Pericardium fibroblast (primary cell): ENCODE measurements at places on chromosomes 3 and 15. TPM values are rescaled to one million over a fixed set of nuclear protein-coding genes. Genes with fewer than 3 reads are reported as not detected.

The RAD18 gene
- total RNA-seq: 2.1 and 3.7 TPM in 2 replicates

The HMG20A gene
- total RNA-seq: 23.2 and 24.0 TPM in 2 replicates

The SLITRK3 gene
- total RNA-seq: not detected in 2 replicates

The KNL1 gene
- 1.5 and 2.3 TPM in 2 replicates for total RNA-seq

The LPP gene
- total RNA-seq: 24.9 and 25.1 TPM in 2 replicates

The KLF15 gene
- 28.6 and 40.0 TPM in 2 replicates for total RNA-seq

The GPX1 gene
- 288 and 296 TPM in 2 replicates for total RNA-seq

The ST8SIA2 gene
- 0.09 TPM in 1 of 2 replicates, not detected in the other for total RNA-seq

The SEMA3F gene
- total RNA-seq: 26.8 and 43.8 TPM in 2 replicates

The UPK1B gene
- total RNA-seq: 2.1 TPM in 1 of 2 replicates, not detected in the other

The GOLGA8O gene
- under 0.01 TPM in 1 of 2 replicates, not detected in the other for total RNA-seq

The XCR1 gene
- total RNA-seq: not detected in 2 replicates

The WDR49 gene
- total RNA-seq: not detected in 2 replicates

The FBXW12 gene
- not detected in 2 replicates for total RNA-seq

The CATSPER2 gene
- total RNA-seq: not detected in 2 replicates

The GOLGA8H gene
- not detected in 2 replicates for total RNA-seq

The SLC6A11 gene
- total RNA-seq: not detected in 2 replicates

The FAM81A gene
- total RNA-seq: 0.12 TPM in 1 of 2 replicates, not detected in the other

The TM4SF18 gene
- total RNA-seq: under 0.01 and 7.1 TPM in 2 replicates

The USP19 gene
- 33.5 and 46.2 TPM in 2 replicates for total RNA-seq

The APOD gene
- total RNA-seq: 21.1 and 33.1 TPM in 2 replicates

The GOLGA8G gene
- total RNA-seq: not detected in 2 replicates

The ALPK3 gene
- total RNA-seq: 0.12 and 0.51 TPM in 2 replicates

The HCLS1 gene
- 0.09 and 3.6 TPM in 2 replicates for total RNA-seq

The TATDN2 gene
- 6.3 and 8.3 TPM in 2 replicates for total RNA-seq

The TRH gene
- total RNA-seq: 0.85 TPM in 1 of 2 replicates, not detected in the other

The SNTN gene
- not detected in 2 replicates for total RNA-seq

The KCNMB3 gene
- 0.12 and 0.26 TPM in 2 replicates for total RNA-seq

The PLAAT1 gene
- 0.23 and 0.51 TPM in 2 replicates for total RNA-seq

The VILL gene
- 7.0 and 10.2 TPM in 2 replicates for total RNA-seq

The CCR1 gene
- total RNA-seq: not detected in 2 replicates

The CPLX3 gene
- not detected in 2 replicates for total RNA-seq

The LTK gene
- total RNA-seq: not detected in 2 replicates

The APEH gene
- 67.1 and 89.7 TPM in 2 replicates for total RNA-seq

The GAP43 gene
- under 0.01 TPM in 1 of 2 replicates, not detected in the other for total RNA-seq

The DLG1 gene
- 24.8 and 28.8 TPM in 2 replicates for total RNA-seq

The RNF7 gene
- total RNA-seq: 80.3 and 89.5 TPM in 2 replicates

The LYZL4 gene
- total RNA-seq: not detected in 2 replicates

The RAB6B gene
- 0.09 and 0.82 TPM in 2 replicates for total RNA-seq

The SEC22C gene
- total RNA-seq: 42.5 and 52.7 TPM in 2 replicates

The CHRM5 gene
- under 0.01 TPM in 2 replicates for total RNA-seq
